ENCODE measurements at places on chromosomes 13 and 19. TPM values are rescaled to one million over a fixed set of nuclear protein-coding genes. Genes with fewer than 3 reads are reported as not detected.
A peak's percentile ranks its signal among the peaks of the same experiment; 100 is the strongest.

DNA sequence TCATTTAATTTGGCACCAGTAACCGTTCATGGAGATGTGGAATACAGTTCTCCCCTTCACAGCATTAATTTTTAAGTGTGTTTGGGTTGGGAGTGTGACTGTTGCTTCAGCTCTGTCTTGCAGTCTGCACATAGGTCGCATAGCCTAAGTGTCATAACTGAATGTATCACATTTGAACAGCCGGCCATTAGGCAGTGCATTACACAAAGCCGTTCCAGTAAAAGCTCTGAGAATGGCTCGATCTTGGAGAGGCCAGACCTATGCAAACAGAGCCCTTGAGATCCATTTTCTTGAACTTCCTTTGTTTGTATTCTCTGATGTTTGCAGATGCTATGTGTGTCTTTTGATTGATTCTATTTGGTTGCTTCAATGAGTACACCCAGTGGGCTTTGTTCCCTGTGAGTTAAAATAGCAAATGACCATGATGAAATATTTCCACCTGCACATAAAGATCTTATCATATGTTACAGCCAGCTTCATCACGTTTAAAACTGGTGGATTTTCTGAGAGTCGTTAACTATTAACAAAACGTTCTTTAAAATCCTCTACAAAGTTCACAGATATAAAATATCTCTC, 1104.9 kb upstream of the SLC10A2 start:
- DNase-seq = no peak

GRCh38 chr19:49533551-49534488, 6.0 kb downstream of the RCN3 start:
- DNase-seq = peak; percentile 79

- DNase-seq = no peak
These were observed 42.2 kb upstream of the KCTD4 start for GRCh38 chr13:45243077-45243476.

DNA sequence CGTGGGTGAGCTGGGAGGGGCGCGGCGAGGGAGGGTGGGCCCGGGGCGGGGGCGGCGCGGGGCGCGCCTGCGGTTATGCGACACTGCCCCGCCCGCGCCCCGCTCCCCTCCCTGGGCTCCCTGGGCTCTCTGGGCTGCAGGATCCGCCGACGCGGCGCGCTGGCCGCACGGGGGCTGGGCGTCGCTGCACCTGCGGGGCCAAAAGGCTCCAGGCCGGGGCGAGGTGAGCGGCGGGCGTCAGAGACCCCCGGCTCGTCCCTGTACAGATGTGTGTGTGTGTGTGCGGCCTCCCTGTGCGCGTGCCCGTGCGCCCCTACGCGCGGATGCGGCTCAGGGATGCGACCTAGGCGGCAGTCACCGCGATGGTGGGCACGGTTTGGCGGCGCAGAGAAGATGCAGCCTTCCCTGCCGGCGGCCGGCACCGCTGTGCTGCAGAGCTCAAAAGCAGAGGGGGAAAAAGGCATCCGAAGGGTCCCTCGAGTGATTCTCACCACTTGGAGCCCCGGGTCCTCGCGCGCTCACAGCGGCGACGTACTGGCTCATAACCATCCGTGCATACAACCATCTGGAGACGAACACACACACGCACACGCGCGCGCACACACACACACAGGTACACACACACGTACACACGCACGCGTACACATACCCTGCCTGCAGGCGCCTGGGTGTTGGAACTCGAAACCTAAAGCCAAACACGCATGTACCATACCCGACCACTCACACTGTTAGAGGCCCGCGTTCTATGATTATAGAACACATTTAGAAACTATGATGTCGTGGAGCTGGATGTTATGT, 709 bp downstream of the ATP8A2 start:
- no peak for DNase-seq

DNA sequence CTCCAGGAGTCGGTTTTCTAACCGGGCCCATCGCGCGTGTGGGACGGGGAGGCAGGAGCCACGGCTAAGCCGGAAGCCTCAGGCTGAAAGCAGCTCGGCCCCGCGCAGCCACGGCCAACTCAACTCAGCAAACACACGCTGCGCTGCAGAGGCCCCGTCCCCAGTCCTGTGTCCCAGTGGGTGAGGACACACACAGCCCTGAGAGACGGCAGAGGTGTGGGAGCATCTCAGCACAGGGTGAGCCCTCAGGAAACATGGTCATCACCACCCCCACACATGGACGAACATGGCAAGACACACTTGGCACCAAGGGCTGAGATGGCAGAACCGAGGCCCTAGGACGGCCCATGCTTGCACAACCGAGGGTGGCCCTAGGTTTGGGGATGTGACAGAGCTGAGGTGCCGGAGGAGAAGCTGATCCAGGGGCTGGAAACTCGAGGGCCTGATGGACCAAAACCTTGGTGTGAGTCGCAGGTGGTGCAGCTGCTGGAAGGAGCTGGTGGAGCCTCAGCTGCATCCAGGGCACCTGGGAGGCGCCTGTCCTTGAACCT, 29.0 kb upstream of the C13orf46 start:
- DNase-seq = no peak

- DNase-seq = no peak
These were observed 60.0 kb downstream of the VWA8 start for GRCh38 chr13:41900918-41901317.

DNA sequence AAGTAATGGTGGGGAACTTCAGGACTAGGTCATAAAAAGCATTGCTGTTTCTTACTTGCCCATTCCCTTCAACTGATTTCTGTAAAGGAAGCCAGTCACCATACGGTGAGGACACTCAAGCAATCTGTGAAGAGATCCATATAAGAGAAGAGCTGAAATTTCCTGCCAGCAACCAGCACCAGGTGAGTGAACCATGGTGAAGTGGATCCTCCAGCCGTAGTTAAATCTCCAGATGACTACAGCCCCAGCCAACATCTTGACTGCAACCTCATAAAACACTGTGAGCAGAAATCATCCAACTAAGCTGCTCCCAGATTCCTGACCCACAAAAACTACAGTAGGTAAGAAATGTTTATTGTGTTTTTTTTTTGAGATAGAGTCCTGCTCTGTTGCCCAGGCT, 3.8 kb upstream of the SLC6A16 start:
- DNase-seq = no peak

GRCh38 chr13:46383383-46383782, 3.7 kb downstream of the RUBCNL start:
- DNase-seq = no peak

- DNase-seq = no peak
These were observed 23.0 kb downstream of the KCNRG start for GRCh38 chr13:50038266-50038665.

GRCh38 chr19:9474975-9475374, 23.4 kb downstream of the ZNF560 start:
- no peak for DNase-seq

GRCh38 chr19:3577723-3578344, 5.1 kb downstream of the HMG20B start:
- no peak for DNase-seq

DNA sequence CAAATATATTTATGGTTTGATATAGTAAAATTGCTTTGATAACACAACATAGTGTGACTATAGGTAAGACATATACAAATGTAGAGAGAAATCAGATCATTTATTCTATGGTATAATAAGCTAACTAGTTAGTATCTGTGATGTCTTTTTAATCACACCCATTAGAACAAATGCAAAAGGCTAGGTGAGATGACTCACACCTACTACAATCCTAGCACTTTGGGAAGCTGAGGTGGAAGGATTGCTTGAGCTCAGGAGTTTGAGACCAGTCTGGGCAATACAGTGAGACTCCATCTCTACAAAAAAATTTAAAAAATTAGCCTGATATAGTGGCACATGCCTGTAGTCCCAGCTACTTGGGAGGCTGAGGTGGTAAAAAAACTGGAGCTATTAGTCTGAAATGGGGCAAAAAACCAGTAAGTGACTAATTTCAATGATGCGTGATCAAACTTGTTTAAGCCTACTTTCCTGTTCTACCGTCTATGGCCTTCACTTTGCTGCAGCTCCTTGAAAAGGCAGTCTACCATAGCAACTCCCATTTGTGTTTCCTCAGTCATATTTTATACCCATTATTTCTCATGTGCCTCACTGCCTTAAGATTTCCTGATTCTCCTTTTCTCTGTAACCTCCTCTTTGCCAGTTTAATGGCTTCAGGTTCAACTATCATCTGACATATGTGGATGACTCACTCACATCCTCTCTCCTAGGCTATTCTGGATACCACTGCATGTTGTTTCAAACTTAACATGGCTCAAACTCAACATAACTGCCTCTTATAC, 12.5 kb downstream of the ALG5 start:
- no peak for DNase-seq

- no peak for DNase-seq
These were observed 413.2 kb downstream of the MZT1 start for GRCh38 chr13:72314210-72314609.

DNA sequence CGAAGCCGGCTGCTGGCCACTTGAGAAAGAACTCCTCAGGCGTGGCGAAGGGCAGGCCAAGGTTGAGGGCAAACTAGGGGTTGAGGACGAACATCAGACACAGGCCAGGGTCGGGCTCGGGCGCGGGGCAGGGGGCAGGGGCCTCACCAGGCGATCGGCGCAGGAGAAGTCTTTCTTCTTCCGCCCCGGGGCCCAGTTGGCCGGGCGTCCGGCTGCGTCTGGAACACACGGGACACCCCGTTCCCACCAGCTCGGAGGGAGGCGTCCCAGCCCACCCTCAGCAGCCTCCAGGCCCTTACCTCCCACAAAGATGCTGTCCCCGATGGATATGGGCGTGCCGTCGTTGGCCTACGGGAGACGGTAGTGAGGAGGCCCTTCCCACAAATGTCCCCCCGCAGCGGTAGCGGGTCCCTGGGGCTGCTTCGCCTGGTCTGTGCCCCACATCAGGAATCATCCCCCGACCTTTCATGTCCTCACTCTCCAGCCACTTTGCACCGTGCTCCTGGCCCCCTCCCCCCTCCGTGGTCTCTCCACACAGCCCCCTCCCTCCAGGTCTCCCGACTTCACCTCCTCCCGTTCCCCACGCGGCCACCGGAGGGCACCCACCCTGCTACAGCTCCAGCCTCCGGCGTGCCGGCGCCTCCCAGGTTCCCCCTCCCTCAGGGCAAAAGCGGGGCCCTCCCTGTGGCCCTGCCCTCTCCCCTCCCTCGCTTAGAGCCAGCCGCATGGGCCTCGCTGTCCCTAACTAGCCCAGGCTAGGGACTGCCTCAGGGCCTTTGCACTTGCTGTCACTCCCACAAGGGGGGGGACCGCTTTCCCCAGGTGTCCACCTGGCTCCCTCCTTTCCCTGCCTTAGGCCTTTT, 4.8 kb downstream of the PNKP start:
- no peak for DNase-seq

GRCh38 chr13:19961489-19961888, 3.0 kb downstream of the ZMYM2 start:
- no peak for DNase-seq

DNA sequence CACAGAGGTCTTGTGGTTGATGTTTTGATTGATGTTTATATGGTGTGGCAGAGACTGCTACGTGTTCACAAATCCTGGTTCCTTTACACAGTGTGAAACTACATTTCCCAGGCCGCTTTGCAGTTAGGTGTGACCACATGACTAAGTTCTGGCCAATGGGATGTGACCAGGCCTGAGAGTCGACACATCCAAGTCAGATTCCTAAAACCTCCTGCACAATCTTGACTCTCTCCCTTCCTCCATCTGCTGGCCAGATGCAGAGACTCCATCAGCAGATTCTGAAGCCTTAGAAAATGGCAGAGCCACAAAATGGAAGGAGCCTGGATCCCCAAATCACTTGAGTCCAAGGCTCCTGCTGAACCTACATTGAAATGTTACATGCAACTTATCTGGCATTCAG, 12.6 kb downstream of the CD37 start:
- DNase-seq = no peak

DNA sequence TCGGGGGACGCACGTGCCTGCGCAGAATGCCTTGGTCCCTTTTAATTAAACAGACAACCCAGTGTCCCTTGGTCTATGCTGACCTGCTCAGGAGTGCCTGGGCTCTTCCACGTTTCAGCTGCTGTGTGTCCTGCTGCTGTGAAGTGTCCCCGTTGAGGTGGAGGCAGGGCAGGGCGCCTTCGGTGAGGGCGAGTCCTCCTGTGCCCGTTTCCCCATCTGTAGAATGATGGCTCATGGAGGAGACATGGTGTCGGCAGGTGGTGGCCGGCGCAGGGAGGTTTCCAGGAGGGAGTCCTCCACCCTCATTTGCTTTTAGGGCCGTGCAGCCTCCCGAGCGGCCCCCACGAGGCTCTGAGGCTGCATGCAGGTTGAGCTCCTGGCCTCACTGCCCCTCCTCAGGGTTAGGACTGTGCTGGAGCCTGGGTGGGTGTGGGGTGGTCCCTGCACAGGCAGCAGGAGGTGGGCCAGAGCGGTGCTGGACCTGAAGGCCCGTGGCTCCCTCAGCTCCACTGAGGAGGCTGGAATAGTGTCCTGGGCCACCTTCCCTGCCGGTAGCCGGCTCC, 8.8 kb downstream of the STK11 start:
- no peak for DNase-seq

- no peak for DNase-seq
These were observed 48.9 kb upstream of the EPHX3 start for GRCh38 chr19:15280915-15281683.

- DNase-seq = no peak
These were observed 17.6 kb downstream of the EMP3 start for GRCh38 chr19:48342841-48343540.

GRCh38 chr13:101384929-101385328, 31.4 kb downstream of the NALCN start:
- DNase-seq = no peak

- DNase-seq = no peak
These were observed 766.4 kb upstream of the KLHL1 start for GRCh38 chr13:70874636-70875035.

DNA sequence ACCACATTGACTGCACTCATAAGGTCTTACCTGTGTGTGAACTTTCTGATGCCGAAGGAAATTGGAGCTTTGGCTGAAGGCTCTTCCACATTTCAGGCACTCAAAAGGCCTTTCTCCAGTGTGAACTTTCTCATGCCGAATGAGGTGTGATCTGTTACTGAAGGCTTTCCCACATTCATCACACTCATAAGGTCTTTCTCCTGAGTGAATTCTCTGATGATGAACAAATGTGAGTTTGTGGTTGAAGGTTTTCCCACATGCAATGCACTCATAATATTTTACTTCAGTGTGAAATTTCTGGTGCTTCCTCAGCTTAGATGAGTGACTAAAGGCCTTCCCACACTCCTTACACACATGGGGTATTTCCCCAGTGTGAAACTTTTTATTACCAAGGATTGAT, 5.7 kb downstream of the ZNF132 start:
- DNase-seq = no peak

DNA sequence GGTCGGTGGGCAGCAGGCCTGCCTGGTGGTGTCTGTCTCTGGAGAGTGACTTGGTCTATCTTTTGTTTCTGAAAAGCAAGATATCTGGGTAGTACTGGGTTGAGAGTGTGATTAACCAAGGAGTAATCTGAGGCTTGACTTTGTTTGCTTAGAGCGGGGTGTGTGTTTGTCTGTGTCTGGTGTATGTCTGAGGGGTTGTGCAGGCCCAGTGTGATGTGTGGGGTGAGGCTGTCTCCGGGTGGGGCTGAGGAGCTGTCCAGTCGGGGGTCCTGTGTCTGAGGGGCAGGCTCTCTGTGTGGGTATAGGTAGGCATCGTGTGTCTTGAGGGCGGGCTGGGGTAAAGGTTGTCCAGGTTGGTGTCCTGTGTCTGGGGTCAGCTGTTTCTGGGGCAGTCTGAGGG, 11.1 kb upstream of the TIMM50 start:
- no peak for DNase-seq

- no peak for DNase-seq
These were observed 487.8 kb downstream of the PCDH17 start for GRCh38 chr13:58119351-58119750.

Gene ZNF607
- total RNA-seq = 2.3 TPM

Gene TMC4
- 1.5 TPM for total RNA-seq

Gene PEAK3
- total RNA-seq = not detected

Gene TLE6
- total RNA-seq = not detected

Gene USHBP1
- not detected for total RNA-seq

Gene MICU2
- 28.4 TPM for total RNA-seq

Gene FGF22
- 0.49 TPM for total RNA-seq

Gene NLRP9
- not detected for total RNA-seq

All from CD4-positive, alpha-beta T cell (primary cell).